ENCODE measurements at places on chromosomes 2 and 18. TPM values are rescaled to one million over a fixed set of nuclear protein-coding genes. Genes with fewer than 3 reads are reported as not detected.

- no peak for DNase-seq
Measured at GRCh38 chr18:23921716-23922285, 92.8 kb upstream of the TTC39C start.

DNA sequence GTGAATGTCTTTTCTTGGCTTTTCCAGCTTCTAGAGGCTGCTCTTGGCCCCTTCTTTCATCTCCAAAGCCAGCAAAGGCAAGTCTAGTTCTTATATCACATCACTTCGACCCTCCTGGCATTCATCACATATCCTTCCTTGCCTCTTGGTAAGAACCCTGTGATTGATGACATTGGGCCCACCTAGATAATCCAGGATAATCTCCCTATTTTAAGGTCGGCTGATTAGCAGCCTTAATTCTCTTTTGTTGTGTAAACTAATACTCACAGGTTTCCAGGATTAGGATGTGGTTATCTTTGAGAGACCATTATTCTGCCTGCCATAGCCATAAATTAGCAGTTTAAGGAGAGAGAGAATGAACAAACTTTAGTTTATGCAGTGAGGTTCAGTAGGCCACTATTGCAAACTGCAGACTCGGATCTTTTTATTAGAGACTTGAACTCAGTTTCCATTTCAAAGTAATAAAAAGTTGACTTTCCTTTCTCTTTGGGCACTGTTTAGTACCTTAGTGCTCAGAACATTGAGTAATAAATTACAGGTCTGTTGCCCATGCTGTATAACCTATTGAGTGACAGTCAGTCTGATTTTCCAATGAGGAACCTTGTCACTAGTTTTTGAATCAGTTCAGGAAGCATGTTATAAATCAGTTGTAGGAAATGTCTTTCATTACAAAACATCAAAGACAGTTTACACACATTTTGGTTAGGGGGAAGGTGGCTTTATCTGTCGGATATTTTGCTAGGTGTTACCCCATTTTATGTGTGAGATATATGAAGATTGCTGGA, 4.5 kb downstream of the NDUFV2 start:
- DNase-seq: no peak

- no peak for DNase-seq
Measured at GRCh38 chr2:69983392-69983966, 22.0 kb upstream of the ASPRV1 start.

The OSR1 gene
- total RNA-seq: 4.4 TPM

DNA sequence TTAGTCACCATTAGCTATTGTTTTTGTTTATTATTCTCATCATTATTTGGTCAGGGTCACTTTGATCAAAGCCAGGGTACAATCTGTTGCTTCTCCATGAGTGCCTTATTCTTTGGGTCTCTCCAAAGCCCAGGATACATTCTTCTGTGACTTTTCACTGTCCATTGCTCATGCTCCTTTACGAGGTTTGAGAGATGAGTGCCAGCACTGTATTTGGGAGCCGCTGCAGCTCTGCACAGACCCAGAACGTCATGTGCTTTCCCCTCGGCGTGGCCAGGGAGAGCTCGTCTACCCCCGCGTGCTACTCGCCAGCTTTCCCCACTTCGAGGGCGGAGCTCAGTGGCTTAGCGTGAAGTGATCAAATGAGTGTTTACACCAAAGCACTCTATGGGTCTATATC, 123.7 kb downstream of the COL6A3 start:
- no peak for DNase-seq

DNA sequence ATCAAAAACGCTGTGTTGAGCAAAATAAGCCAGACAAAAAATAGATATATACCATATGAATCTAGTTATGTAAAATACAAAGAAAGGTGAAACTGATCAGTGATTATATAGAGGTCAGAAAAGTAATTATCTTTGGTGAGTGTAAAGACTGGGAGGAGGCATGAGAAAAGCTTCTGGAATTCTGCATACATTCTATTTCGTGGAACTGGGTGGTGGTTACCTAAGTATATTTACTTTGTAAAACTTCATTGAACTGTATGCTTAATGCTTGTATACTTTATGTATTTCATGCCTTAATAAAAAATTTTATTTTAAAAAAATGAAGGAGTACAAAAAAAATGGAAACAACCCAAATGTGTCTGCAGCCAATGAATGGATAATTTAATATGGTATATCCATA, 153.1 kb upstream of the ALPP start:
- DNase-seq: no peak

DNA sequence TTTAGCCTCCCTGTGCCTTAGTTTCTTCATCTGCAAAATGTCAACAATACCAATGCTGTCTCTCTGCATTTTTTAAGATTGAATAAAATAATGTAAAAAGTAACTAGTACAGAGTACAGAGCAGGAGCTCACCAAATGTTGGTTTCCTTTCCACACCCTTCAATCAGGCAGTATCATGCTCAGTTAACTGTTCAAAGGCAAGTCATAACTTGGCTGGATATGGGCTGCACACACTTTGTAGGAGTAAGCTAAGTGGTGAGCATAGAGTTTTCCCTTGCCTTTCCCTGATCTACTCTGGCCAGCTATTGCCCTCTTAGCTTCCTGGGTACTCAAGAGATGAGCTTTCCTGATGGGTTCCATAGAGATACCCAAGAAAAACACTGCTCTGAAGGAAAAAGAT, 77.9 kb downstream of the CYBRD1 start:
- DNase-seq: no peak

GRCh38 chr18:60090170-60090569, 190.4 kb downstream of the PMAIP1 start:
- DNase-seq: no peak

- no peak for DNase-seq
Measured at GRCh38 chr18:76426737-76427305, 68.2 kb downstream of the ZNF516 start.

GRCh38 chr18:74116633-74117554, 30.7 kb downstream of the FBXO15 start:
- DNase-seq: peak; percentile 18

DNA sequence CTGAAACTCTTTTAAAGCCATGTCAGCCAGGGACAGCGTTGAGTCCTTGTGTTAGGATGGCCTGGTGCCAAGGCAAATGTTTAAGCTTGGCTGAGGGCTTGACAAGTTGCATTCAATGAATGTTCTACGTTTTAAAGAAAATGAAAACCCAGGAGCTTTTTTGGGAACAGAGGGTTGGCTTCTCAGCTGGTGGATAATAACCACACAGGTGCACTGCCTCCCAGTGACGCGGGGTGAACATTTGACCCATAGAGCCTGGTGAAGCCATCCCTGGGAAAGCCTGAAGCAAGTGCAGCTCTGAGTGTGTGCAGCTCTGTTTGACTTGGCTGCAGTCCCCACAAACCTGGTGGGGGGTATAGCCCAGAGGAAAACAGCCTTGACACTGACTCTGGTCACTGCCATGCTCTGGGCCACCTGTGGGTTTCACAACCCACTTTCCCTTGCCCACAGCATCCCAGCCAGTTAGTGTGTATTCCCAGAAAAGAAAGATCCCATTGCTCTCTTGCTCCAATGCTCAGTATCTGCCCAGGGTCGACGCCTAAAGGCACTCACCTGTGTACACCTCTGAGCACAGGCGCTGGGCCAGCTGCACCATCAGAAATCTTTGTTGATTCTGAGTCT, 874.9 kb downstream of the RNF144A start:
- DNase-seq: no peak

DNA sequence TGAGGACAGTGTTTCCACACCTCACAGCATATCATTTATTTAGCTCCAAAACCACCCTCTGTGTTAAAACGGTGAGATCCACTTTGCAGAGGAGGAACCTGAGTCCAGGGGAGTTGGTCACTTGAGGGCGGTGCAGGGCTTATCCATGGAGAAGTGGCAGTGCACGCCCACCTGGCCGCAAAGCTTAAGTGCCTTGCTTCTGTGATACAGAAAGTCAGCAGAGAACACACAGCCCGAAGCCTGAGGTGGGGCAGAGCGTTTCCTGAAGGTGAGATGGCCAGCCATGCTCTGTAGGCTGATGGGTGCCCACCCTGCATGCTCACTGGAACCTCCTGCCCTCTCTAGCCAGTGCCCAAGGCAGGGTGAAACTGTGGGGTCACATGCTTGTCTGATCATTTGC, 87.3 kb downstream of the SH3RF3 start:
- DNase-seq: no peak

The HNRNPLL gene
- 69.8 TPM for total RNA-seq

DNA sequence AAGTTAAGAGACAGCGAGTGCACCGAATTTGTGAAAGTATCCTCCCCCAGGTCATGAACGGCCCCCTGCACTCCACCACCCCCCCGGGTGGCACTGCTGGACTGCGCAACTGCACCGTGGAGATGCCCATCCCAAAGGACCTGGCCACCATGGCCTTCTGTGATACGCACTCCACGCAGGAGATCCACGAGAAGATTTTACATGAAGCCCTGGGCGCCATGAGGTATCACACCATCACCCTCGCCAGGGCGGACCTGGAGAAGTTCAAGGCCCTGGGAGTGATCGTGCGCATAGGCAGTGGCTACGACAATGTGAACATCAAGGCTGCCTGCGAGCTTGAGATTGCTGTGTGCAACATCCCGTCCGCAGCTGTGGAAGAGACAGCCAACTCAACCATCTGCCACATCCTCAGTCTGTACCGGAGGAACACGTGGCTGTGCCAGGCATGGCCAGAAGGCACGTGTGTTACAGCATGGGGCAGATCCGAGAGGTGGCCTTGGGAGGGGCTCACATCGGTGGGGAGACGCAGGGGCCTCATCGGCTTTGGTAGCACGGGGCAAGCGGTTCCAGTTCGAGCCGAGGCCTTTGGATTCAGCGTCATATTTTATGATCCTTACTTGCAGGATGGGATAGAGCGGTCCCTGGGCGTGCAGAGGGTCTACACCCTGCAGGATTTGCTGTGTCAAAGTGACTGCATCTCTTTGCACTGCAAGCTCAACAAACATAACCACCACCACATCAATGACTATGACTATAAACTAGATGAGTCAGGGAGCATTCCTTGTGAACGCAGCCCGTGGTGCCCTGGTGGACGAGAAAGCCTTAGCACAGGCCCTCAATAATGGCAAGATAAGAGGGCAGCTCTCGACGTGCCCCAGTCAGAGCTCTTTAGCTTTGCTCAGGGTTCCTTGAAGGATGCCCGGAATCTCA, 290.8 kb upstream of the MC4R start:
- no peak for DNase-seq

DNA sequence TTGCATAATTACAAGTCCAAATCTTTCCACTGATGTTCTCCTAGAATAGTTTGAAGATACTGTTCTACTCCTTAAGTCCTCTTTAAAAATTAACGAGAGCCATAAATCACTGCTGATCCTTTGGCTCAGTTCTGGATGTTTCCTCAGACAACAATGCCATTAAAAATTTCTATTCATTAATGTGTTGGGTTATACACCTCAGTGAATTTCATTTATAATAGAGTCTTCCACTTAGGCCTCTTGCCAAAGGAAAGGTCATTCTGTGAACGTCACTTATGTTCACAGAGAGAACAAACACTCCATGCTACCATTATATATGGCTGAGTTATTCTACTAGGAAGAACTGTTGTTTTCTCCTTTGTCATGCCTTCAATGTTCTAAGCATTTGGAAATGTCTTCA, 1472.3 kb upstream of the CELF4 start:
- no peak for DNase-seq

GRCh38 chr2:239824866-239825704, 200.1 kb downstream of the NDUFA10 start:
- DNase-seq: no peak

The CDH19 gene
- total RNA-seq: not detected

The ANKRD30B gene
- total RNA-seq: not detected

DNA sequence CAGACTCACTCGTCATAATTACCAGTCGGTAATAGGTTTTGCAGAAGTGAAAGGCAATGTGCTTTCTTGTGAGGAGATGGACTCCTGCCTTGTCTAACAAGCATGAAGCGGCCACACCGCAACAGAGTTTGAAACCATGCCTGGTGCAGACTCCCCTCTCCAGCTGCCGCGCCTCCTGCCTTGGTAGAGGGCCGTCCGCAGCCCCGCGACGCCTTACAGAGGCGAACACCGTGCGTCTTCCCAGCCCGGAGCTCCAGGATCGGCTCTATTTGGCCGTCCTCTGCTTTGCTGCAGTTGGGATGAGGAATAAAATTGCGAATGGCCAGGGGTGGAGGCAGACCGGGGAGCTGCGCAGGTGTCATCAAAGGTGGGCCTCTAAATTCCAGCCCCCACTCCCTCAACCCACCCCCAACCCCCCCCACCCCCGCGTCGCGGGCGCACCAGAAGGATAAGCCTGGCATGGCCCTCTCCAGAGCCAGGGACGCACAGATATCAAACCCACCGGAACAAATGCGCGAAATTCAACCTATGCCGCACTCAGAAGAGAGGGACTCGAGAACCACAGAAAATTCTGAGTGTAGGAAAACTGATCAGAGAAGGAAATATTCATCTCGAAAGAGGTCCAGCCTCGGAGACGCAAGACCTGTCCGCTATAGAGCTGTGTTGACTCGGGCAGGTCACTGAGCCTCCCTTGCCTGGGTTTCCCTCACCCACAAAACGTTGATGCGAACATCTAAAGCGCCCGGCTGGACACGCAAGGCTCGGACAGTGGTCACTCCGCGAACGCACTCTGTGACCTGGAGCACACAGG, 1.1 kb downstream of the TRABD2A start:
- no peak for DNase-seq

The NAT8 gene
- total RNA-seq: not detected

The FSIP2 gene
- 0.03 TPM for total RNA-seq

All from Panc1 (cell line).